ENCODE measurements at places on chromosomes 7 and 10.

- DNase-seq, result no peak
Observed at GRCh38 chr7:107563081-107563774, 492 bp downstream of the COG5 start.

GRCh38 chr10:124318076-124318475 lies 100.6 kb downstream of the OAT start:
- DNase-seq, result no peak

- no peak for DNase-seq
Observed at GRCh38 chr10:3838460-3839437, 53.7 kb upstream of the KLF6 start.

GRCh38 chr7:151755131-151755801 lies 121.6 kb downstream of the PRKAG2 start:
- no peak for DNase-seq

- no peak for DNase-seq
Observed at GRCh38 chr10:60189861-60190475, 199.7 kb downstream of the ANK3 start.

DNA sequence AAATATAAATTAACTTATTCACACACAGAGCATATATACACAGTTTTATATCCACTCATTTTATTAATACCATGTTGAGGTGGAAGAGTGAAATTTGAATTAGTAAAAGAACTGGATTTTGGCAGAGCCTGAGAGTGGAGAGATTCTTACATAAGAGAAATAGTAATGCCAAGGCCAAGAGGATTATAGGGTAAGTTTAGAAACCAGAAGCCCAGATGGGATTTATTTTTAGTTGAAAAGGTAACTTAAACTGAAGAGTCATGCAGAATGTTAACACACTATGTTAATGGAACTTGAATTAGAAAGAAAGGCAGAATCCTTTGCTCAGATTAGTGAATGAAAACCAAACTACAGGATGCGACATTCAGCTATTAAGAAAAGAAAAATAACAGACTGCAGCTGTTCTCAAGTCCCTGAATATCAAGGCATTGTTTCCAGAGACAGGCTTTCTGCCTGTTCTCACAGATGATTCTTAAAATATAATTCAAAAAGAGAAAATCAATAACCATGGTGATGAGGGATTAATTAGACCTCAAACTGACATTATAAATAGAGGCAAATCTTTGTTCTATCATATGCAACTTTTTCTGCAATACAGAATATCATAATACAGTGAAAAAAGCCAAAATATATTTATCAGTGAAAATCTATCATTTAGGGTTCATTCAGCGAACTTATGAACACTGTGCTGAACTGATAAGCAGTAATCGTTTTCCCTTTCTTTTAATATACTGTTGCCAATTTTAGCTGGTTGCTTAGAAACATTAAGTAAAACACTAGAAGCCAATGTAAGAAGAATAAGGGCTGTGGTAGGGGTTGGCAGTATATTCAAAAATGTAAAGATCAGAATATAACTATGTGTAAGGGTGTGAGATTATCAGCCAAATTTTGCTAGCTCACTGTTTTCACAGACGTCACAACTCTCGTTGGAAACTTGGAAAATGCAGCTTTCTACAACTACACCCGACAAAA lies 34.4 kb downstream of the HECTD2 start:
- no peak for DNase-seq

- DNase-seq, result no peak
Observed at GRCh38 chr7:150435390-150436073, 14.9 kb upstream of the GIMAP8 start.

DNA sequence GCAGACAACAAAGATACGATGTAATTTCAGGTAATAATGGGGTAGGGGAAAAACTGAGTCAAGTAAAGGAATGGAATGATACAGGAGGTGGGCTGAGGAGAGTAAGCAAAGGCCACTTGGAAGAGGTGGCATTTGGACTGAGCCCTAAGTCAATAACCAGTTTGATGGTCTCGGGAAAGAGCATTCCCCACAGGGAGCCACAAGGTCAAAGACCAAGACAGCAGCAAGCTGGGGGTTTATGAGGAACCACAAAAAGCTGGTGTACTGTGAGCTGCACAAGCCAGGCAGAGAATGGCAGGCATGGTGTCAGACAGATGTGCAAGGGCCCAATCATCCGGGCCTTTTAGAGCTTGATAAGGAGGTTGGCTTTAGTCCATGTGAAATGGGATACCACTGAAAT lies 98.7 kb downstream of the NOC3L start:
- no peak for DNase-seq

GRCh38 chr7:33882040-33882837 lies 23.1 kb upstream of the BMPER start:
- DNase-seq, result no peak

- no peak for DNase-seq
Observed at GRCh38 chr7:1287752-1288201, 55.1 kb downstream of the UNCX start.

DNA sequence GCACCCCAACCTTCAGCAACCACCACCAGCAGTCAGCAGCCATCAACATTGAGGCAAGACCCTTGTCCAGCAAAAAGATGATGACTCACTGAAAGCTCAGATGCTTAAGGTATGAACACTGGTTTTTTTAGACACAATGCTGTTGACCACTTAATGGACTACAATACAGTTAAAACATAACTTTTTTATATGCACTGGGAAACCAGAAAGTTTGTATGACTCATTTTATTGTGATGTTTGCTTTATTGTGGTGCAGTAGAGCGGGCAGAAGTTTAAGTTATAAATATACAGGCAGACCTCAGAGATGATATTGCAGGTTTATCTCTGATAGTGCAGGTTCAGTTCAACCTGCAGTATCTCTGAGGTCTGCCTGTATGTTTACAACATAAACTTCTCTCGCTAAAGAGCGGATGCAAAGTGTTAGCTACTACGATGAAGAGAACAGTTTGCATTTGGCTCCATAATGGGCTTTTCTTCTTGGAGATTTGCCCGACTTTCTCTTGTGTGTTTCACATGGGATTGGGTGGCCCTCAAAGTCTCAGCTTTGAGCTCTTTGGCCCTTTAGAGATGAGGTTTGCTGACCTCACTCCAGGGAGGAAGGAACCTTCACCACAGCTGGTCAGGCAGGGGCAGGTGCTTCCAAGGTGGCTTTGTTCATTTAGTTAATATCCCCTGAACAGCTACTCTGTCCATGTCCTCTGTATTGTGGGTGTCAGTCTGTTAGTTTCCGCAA lies 84.4 kb upstream of the SHH start:
- no peak for DNase-seq

GRCh38 chr7:158811894-158812293 lies 17.4 kb downstream of the ESYT2 start:
- no peak for DNase-seq

DNA sequence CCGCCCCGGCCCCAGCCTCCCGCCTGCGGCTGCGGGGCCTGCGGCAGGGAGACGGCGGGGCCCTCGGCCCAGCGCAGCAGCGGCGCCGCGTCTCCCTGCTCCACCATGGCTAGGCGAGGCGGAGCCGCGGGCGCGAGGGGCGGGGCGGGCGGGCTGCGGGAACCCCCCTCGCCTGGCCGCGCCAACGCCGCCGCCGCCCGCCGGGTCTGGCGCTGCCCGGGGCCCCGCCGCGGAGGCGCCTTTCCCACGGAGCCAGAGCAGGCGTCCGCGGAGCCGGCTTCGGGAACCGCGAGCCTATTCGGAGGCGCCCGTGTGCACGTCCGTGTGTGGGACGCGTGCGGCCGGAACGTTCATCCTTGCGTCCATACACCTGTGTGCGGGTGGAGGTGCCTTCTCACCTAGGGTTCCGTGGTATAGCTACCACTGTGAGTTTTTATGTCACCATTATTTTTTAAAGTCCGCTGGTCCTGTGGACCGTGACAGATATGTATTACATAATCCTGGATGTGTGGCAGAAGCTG lies at the start of gene DENND11:
TSS of gene DENND11 (minus strand) at position 120 of the 521 bp plus-strand sequence. CDS start at position 107, 13 bp downstream.
- DNase-seq, result no peak

GRCh38 chr10:117476281-117476680 lies 66.3 kb upstream of the EMX2 start:
- no peak for DNase-seq

- no peak for DNase-seq
Observed at GRCh38 chr10:72615970-72616369, 9.9 kb downstream of the MICU1 start.

DNA sequence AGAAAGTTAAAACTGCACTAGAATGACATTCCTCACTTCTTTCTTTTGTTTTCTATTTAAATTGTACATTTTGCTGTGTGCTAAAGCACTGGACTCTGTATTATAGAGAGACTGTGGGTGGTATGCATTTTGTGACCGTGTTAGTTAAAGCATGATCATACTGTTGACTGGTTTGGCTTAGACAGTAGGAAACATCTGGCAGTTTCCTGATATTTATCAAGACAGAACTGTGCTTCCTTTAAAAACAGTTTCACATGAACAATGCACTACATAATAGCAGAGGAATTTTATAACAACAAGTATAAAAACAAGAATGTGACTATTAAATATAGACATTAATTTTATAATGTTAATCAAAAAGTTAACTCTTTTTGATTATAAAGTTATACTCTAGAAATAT lies 23.1 kb downstream of the GNG11 start:
- DNase-seq, result no peak

Measured in iPS DF 19.7 (cell line).